ENCODE measurements at places on chromosomes 2 and 18.

DNA sequence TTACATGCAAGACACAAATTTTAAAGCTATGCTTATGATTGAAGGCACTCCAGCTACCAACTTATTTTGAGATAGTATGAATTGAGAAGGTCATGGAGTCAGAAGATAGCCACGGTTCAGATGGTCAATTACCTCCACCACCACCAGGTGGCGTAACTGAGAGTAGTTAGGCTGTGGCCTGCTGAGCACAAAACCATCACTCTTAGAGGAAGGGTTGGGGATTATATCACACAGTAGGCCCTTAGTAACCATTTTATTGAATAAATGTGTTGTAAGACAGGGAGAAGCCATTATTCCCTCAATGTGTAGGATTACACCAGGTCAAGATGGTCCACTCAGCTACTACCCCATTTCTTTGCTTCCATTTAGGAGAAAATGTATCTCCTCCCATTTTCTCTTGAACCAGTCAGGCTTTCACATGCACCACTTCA is 18.8 kb downstream of the KLHL41 start:
- peak; percentile 48 for DNase-seq

GRCh38 chr2:231646476-231646875 is 53.8 kb downstream of the TEX44 start:
- no peak for DNase-seq

- peak; percentile 56 for DNase-seq
Measured at GRCh38 chr2:127094509-127095366, 12.2 kb downstream of the BIN1 start.

GRCh38 chr2:29782549-29783458 is 138.6 kb downstream of the ALK start:
- no peak for DNase-seq

GRCh38 chr2:121689356-121689755 is 40.1 kb upstream of the CLASP1 start:
- DNase-seq: peak; percentile 87

DNA sequence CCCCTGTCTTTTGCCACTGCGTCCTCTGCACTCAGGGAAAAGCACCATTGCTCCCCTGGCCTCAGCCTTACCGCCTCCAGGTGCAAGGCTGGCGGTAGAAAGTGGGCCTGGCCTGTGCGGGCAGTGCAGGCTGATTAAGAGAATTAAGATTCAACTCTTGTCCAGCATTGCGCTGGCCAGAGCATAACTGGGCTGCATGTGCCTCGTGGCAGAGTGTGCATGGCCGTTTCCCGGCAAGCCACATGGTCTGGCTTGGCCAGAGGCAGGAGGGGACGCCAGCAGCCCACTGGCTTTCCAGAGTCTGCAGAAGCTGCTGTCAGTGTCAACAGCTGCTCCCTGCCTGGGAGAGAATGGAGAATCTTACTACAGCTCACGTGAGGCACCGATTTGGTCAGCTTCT is 12.3 kb downstream of the NTSR2 start:
- no peak for DNase-seq

DNA sequence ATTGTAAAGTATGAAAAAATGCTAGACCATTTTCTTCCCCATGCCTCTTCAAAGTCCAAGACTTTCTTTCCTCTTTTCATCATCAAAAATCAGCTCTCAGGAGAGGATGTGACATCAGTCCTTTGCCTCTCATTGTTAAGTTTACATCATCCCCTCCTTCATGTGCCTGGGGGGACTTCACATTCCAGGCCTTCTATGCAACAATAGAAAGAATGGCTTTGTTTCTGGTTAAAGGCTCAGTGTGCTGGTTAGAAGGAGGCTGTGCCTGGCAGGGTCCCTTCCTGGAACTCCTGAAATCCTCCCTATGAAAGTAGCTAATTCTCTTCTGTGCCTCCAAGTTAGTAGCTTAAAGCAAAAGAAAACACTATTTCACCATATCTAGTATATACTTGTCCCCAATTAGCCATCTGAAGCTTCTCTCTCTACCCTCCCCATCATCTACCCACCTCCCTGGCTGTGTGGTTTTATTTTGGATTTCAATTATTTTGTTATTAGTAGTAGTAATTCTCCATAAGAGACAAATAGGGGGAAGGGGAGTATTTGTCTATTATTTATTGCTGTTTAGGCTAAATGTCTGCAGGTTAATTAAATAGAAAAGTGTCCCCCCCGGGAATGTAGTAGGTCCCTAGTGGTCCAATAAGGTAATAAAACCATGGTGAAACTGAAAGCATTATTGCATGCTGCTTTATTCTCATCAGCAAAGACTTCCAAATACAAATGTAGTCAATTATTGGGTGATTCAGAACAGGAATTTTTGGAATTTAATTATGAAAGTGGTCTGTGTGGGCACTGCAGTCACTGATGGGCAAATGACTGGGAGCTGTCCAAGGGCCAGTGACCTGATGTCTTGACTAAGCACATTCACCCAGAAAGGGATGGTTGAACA is 69.0 kb downstream of the CPO start:
- DNase-seq: peak; percentile 22

DNA sequence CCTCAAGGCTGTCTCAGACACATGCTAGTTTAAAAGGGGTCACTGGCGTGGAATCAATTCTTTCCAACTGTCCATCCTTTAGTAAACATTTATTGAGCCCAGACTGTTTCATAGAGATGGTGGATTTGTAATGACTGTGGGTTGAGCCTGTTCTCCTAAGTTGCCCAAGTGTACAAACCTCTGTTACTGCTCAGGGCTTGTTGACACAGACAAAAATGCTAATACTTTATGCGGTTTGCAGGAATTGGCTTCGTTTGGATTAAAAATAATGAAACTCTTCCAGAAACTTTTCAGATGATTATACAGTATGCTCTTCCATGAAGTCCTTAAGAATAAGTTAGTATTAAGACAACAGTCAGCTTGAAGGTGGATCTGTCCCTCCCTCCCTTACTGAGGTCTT is 83.6 kb upstream of the MGAT5 start:
- no peak for DNase-seq

DNA sequence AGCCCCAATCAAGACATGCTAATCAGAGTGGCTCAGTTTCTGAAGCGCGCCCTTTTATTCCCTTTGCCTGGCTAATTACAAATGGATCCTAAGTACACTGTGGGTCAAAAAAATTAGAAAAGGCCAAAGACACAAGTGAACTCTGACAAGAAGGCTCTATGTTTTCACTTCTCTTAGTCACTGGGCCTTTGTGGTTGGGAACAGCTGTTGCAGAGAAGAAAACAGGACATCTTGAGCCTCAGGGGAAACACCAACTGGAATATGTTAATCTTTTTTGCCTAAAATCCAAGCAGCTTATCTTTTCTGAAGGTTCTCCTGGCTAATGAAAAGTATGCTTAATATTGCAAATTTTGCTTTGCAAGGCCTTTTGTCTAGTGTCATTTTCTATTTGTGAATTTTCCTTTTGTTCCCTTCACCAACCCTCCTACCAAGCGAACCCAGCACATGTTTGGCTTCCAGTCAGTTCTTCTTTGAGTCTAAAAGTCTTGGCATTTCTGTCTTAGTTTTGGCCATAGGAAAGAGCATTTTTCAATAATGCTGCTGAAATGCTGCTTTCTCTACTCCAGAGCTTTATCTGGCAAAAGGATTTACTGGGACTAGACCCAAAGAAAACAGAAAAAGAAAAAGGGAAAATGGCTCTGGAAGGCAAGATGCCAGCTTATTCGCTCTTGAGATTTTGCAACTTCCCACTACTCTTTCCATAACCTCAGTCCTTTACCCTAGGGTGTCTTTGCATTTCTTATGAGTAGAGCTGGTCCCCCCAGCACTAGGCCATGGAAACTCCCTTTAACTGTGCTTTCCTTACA is 440.2 kb upstream of the ST6GAL2 start:
- no peak for DNase-seq

DNA sequence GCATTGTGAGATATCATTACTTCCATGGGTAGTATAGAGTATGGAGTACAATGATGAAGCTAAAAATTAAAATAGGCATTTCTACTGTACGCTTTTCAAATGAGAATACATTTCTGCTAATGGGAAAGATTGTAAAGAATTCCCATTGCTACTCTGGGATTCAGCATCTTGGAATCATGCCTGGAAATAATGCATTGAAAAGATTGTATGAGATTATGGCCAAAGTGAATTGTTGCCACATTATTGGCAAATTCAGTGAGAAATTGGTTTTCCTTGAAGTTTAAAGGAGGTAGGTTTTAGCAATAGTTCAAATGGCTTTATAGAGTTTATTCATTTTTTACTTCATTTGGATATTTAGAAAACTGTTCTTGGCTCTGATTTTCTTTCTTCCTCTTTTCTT is 157.9 kb downstream of the GULP1 start:
- no peak for DNase-seq

DNA sequence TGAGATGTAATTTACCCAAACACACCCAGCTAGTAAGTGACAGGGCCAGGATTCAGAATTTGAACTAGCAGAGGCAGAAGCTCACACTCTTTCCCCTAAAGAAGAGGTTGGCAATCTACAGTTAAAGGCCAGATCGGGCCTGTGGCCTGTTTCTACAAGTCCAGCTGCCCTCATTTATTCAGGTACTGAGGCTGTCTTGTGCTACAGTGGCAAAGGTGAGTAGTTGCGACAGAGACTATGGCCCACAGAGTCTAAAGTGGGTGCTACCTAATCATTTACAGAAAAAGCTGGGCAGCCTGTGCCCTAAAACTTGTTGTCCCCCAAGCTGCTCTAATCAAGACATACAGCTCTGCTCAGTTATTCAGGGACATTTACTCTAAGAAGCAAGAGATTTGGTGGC is 86.8 kb downstream of the RTN4 start:
- no peak for DNase-seq

DNA sequence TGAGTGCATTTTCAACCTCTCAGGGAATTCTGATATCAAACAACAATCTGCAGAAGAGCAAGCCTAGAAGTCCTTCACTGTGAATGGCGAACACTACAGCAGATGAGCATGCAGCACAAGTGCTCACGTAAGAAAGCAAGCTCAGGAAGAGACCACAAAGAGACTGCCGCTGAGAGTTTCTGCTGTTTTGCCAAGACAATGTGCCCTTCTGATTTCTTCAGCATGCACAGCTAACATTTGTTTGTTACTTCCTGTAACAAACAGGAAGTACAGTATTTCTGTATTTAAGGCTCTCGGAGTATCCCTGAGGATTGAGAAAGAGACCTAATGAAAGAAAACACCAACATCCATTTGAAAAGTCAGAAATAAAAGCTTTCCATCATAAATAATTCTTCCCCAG is 45.9 kb downstream of the MBOAT2 start:
- no peak for DNase-seq

DNA sequence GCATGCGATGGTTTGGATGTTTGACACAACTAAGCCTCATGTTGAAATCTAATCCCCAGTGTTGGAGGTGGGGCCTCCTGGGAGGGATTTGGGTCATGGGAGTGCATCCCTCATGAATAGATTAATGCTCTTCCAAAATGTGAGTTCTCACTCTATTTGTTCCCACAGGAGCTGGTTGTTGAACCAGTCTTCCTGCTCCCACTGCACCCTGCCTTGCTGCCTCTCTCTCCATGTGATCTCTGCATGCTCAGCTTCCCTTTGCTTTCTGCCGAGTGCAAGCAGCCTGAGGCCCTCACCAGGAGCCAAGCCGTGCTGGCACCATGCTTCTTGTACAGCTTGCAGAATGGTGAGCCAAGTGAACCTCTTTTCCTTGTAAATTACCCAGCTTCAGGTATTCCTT is 206.8 kb downstream of the VAPA start:
- no peak for DNase-seq

- no peak for DNase-seq
Measured at GRCh38 chr2:81979086-81979485, 1674.5 kb upstream of the LRRTM1 start.

- peak; percentile 70 for DNase-seq
Measured at GRCh38 chr2:109259671-109260070, 130.7 kb downstream of the SH3RF3 start.

- no peak for DNase-seq
Measured at GRCh38 chr2:51534166-51534565, 502.2 kb upstream of the NRXN1 start.

- DNase-seq: no peak
Measured at GRCh38 chr2:181218401-181218821, 238.0 kb downstream of the UBE2E3 start.

GRCh38 chr2:95075440-95076132 is 46.0 kb downstream of the MRPS5 start:
- peak; percentile 39 for DNase-seq

DNA sequence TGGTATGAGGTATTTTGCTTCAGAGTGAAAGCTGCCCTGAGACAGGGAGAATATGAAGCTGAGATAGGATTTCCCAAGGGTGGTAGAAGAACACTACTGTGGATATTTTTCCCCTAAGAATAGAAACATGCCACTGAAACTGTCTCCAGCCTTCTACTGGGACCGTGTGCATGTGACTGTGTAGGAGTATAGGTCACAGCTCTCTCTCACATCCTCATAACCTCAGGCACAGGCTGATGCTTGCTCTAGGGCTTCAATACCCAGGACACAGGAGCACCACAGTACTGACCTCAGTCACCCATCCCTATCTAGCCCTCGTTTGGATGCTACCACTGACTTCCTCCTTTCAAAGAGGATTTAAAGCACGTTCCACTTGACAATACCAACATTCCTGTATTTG is 67.2 kb downstream of the REV1 start:
- no peak for DNase-seq

GRCh38 chr2:70116936-70117552 is 29.8 kb downstream of the PCBP1 start:
- DNase-seq: no peak

- DNase-seq: no peak
Measured at GRCh38 chr2:33215299-33215698, 261.1 kb upstream of the RASGRP3 start.

DNA sequence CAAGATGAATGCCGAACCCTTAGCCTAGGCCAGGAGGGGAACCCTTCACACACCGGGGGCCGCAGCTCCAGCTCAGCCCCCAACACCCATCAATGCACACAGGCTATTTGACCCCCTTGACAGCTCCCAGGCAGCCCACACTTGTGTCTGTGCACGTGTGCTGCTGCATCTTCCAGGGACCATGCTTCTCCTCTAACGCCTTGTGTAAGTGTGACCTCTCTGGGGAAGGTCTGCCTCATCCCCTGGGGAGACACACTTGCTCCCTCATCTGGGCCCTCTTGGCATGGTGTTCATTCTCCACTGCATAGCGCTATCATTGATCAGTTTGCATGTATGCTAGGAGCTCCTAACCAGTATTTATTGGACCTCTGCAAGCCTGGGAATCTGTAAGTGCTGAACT is 120.0 kb upstream of the FHL2 start:
- DNase-seq: no peak

Measured in SK-N-SH (cell line).